Effector memory CD8-positive, alpha-beta T cell (primary cell): ENCODE measurements at places on chromosomes 7 and 10.

GRCh38 chr10:32408690-32409089, 37.2 kb upstream of the CCDC7 start:
- no peak for DNase-seq

DNA sequence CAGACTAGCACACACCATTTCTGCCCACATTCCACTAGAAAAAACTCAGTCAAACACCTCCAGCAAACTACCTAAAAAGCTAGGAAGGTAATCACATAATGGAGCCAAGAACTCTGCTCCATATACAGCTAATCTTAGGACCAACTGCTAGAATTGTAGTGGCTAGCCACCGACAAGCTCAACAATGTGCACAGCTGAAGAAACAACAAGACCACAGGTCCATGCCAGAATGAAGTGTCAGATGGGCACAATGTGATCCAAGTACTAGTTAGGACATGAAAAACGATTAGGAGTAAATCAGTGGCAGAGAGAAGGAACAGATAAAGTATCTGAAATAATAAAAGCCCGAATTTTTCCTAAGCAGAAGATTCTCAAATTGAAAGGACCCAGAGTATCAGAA, 38.6 kb downstream of the TMEM106B start:
- no peak for DNase-seq

GRCh38 chr10:121519901-121520493, 78.2 kb downstream of the FGFR2 start:
- no peak for DNase-seq

DNA sequence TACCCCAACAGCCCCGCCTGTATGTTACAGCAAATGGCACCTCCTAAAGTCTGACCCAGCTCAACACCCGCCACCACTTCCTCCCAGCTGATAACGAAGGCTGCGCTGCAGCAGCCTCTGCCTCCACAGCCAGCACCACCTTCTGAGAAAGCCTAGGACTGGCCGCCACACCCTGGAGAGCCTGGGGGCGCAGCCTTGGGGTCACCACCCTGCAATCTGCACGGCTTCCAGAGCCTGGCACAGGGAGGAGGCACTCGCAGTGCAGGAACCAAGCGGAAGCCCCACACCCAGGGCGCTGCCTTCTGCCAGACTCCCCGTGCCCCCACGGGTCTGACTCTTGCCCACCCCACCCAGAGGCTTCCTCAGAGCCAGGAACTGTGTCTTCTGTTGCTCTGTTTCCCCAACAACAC, 112.5 kb downstream of the MAD1L1 start:
- DNase-seq: peak; percentile 68

DNA sequence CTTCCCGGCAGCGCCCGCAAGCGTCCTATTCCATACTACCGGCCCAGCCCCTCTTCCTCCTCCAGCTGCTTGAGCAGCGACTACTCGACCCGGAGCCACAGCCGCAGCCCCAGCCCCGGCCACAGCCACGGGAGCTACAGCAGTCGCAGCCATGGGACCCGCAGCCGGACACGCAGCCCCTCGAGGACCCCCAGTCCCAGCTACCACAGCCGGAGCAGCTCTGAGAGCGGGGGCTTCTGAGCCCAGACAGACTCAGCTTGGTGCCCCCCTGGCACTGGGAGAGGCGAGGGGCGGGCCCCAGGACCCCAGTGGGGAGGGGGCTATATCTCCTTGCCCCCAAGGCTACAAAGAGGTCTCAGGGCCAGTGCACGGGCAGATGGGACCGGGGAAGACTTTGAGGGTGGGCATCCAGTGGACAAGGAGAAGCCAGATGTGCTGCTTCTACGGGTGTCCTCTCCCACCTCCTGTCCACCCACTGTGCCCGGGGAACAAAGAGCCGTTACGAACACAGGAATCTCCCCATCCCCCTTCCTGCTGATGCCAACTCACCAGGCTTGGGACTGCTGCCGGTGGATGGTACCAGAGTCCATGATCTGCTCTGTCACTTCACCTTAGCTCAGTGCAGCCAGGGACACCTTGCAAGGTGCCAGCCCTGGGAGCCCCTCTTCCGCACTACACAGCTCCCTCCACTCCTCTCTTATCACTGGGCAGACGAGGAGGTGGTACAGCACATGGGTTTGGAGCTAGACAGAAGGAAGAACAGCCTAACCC, 16.7 kb upstream of the HSPB1 start:
- no peak for DNase-seq

- no peak for DNase-seq
Measured at GRCh38 chr10:93757801-93758507, at the start of gene LGI1. TSS of gene LGI1 (plus strand) at chr10:93757936. CDS start at chr10:93758145, 209 bp downstream.

DNA sequence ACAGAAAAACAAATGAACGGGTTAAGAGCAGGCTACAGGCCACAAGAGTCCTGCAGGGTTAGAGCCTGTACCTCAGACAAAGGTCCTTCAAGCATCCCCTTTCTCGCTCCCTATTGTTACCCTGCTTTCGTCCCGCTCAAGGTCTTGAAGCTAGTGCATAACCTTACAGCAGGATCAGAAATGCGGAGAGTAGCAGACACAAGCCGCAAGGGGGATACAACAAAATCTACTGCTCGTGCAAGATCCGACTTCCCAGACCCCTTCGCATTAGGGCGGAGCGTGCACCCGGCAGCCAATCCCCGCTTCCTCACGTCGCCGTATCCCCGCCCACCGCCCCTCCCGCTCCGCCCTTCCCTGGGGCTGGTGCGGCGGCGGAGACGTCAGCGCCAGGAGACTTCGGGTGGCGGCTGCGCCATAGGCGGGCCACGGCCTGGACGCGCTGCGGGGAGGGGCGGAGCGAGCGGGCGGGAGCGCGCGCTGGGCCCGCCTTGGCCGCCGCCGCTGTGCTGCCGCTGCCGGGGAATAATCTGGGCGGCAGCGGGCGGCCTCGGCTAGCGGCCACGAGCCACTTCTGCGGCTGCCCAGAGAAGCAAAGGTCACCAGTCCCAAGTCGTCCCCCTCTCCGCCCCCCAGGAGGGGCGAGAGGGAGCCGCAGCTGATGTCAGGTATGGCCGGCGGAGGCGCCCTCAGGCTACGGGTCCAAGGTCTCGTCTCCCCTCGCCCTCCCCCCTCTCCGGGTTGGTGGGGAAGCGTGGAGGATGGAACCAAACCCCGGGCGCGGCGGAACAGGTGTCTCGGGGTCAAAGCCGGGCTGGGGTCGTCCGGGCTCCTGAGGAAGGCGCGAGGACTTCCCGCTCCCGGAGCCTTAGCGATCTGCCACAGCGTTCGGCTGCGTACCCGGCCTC, at the start of gene C1GALT1:
Gene C1GALT1 (plus strand): TSS at position 389 of the 905 bp plus-strand sequence. CDS start 51,776 bp downstream, outside the sequence.
- DNase-seq: peak; percentile 94

GRCh38 chr7:140039066-140039465, 23.7 kb downstream of the PARP12 start:
- DNase-seq: no peak

GRCh38 chr10:9243941-9244411, 1189.5 kb downstream of the GATA3 start:
- no peak for DNase-seq

DNA sequence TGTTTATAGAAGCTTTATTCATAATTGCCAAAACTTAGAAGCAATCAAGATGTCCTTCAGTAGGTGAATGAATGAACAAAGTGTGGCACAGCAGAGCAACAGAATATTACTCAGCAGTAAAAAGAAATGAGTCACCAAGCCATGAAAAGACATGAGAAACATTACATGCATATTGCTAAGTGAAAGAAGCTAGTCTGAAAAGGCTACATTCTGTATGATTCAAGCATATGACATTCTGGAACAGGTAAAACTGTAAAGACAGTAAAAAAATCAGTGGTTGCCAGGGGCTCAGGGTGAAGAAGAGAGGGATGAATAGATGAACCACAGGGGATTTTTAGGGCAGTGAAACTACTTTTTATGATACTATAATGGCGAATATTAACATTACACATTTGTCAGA, 80.9 kb upstream of the APBB1IP start:
- DNase-seq: no peak

DNA sequence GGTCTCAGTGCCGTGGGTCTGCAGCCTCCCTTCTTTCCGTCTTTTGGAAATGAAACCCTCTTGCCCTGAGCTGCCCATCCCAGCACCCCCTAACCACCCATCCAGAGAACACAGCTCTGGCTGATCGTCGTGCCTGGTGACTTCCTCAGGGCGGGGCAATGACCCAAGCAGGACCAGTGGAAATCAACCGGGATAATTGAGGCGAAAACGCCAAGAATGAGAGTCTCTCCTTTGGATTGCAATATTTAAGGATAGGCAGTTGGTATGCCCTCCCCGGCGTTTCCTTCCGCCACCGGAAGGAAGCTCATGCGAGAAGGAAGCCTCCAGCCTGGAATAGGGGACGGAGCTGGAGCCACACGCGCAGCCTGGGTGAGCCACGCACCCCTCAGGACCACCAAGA, 73.7 kb upstream of the PFKP start:
- no peak for DNase-seq

- no peak for DNase-seq
Measured at GRCh38 chr7:134056816-134057215, 70.3 kb upstream of the LRGUK start.

GRCh38 chr10:119703903-119704508, 21.8 kb upstream of the INPP5F start:
- no peak for DNase-seq

DNA sequence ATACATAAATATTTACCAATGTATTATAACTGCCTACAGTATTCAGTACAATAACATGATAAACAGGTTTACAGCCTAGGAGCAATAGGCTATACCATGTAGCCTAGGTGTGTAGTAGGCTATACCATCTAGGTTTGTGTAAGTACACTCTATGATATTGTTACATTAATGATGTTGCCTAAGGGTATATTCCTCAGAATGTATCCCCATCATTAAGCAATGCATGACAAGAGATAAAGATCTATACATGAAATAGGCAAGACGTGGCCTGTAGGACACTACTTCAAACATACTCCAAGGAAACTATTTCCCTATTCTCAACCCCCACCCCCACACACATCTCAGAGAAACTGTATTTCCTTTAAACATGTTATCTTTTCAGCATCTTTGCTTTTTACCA, 15.3 kb upstream of the ADAM22 start:
- DNase-seq: no peak

DNA sequence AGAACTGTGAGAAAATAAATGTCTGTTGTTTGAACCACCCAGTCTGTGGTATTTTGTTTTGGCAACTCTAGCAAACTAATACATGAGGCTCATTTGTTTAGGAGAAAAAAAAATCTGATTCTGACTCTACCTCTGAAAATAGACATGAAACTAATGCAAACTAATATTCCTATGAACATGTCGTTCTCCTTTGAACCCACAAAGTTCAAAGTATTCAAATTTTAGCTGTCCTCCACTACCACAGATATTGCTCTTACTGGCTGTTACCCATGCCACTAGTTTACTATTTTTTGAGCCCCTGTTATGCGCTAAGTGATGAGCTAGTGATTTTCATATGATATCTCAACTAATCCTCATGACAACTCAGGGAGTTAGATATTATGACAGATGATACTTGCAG, 58.8 kb upstream of the ZNF804B start:
- DNase-seq: no peak

DNA sequence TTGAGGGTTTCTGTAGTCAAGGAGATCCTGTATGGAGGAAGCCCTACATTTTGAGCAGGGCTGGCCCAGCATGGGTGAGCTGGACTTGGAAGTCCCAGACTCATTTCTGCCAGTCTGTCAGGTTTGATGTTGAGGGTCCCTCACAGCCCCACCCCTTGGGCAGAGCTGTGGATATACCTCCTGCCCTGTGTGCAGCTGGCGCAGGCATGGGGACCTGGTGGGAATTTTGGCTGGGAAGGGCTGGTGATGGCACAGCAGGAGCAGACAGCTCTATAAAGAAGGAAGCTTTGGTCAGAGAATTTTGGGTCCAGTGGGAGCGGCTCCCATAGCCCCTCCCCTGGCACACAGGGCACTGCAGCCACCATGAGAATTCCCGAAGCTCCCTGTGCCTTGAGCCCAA, 482.6 kb downstream of the RPS24 start:
- DNase-seq: no peak

- DNase-seq: no peak
Measured at GRCh38 chr7:28885771-28886170, 72.4 kb downstream of the TRIL start.

- DNase-seq: no peak
Measured at GRCh38 chr10:34102893-34103506, 712.1 kb downstream of the PARD3 start.

DNA sequence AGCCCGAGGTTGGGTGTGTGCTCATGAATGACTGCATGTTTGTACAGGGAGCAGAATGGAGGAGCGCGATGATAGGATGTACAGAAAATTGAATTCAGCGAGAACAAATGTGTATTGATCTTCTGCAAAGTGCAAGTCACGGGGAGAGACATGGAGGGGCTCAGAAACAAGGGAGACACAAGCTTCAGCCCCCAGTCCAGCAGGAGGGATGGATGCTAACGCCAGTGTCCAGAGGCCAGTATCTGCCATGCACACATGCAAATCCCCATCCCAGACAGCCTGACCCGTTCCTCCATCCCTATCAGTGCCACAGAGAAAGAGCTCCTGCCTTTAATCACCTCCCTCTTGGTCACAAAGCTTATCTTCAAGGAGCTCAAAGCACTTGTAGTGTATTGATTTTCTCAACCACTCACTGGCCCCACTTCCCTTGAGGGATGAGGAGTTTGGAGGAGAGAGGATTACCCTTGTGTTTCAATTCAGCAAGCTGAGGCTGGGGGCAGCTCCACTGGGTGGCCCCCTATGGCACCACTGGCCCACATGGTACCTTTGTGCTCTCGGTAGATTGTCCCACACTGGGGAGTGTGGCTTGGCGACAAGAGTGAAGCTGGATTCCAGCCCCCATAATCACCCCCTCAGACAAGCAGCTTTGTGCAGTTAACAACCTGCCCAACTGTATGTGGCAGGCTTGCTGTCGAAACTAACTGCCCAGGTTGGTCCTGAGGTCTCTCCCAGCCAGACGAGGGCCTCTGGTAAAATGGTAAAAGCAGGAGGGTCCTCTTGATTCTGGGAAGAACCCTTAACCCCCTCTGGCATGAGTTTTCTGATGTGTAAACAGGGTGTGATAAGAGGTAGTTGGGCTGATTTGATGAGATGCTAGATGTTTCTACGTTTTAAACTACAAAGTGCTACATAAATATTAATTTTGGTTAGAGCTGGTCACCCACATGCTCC, 151.6 kb upstream of the UNC5B start:
- DNase-seq: no peak

DNA sequence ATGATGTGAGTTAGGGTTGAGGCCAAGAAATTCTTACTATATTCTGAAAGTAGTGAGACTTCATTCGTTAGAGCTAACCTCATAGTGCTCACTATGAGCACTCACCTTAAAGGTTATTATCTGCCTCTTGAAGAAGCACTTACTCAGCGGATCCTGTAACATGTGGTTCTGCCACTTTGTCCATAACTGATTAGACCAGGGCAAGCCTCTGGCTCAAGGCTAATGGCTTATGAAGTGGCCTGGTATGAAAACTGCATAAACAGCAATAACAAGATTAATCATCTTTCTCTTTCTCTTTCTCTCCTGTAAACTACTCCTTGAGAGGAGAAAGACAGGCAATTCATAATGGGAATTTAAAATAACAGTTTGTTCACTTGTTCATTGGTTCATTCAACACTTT, 82.8 kb downstream of the MAPK8 start:
- no peak for DNase-seq

GRCh38 chr7:78420001-78420400, 621.4 kb downstream of the PHTF2 start:
- DNase-seq: no peak
